ENCODE measurements at places on chromosomes 11 and 22.

- no peak for DNase-seq
- peaks cover 9% of the 10 kb centered on the region for H3K4me1 ChIP-seq
- no peak overlapping the region for H3K4me3 ChIP-seq
- no peaks in the 10 kb centered on the region for H3K27me3 ChIP-seq
- no peaks in the 10 kb centered on the region for H3K36me3 ChIP-seq
Observed at GRCh38 chr22:32607086-32607485, 132.5 kb downstream of the FBXO7 start.

- H3K4me3 ChIP-seq, result no peak overlapping the region
- DNase-seq, result no peak
- no peaks in the 10 kb centered on the region for H3K27me3 ChIP-seq
- no peak overlapping the region for H3K27ac ChIP-seq
- H3K4me1 ChIP-seq, result peaks cover 30% of the 10 kb centered on the region
Observed at GRCh38 chr11:48088682-48089050, 108.3 kb downstream of the PTPRJ start.

DNA sequence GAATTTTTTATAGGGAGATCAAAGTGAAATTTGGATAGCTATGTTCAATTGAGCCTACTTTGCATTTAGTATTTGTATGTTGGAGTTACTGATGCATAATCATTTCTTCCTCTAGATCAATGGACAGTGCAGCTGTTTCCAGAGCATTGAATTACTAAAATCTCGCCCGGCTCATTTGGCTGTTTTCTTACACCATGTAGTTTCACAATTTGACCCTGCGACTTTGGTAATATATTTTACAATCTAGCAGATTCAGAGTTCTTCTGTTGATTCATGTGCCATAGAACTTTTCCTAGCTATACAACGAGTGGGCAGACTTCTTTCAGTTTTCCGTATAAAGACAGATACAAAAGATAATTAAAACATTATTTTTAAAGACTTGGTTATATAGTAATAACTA is 70.0 kb upstream of the GRIK4 start:
- no peaks in the 10 kb centered on the region for H3K36me3 ChIP-seq
- H3K27me3 ChIP-seq, result no peaks in the 10 kb centered on the region
- H3K4me1 ChIP-seq, result no peaks in the 10 kb centered on the region
- H3K27ac ChIP-seq, result no peak overlapping the region

GRCh38 chr11:127105593-127106541 is 105.3 kb upstream of the KIRREL3 start:
- no peaks in the 10 kb centered on the region for H3K27me3 ChIP-seq
- H3K4me3 ChIP-seq, result no peak overlapping the region
- DNase-seq, result no peak
- no peaks in the 10 kb centered on the region for H3K36me3 ChIP-seq
- no peaks in the 10 kb centered on the region for H3K4me1 ChIP-seq
- no peak overlapping the region for H3K27ac ChIP-seq

Measured in Caco-2 (cell line).